ENCODE measurements at places on chromosomes 2 and 18.

DNA sequence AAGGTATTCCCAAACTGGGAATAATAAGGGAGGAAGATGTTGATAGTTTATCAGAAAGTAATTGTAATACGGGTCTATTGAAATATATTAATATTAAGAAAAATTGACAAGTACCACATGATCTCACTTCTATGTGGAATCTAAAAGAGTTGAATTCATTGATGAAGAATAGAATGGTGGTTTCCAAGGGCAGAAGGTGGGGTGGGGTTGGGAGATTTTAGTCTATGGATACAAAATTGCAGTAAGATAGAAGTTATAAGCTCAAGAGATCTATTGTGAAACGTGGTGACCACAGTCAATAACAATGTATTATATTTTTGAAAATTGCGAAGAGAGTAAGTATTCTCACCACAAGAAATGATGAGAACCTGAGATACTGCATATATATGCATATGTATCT, 38.9 kb downstream of the COL3A1 start:
- DNase-seq = no peak

DNA sequence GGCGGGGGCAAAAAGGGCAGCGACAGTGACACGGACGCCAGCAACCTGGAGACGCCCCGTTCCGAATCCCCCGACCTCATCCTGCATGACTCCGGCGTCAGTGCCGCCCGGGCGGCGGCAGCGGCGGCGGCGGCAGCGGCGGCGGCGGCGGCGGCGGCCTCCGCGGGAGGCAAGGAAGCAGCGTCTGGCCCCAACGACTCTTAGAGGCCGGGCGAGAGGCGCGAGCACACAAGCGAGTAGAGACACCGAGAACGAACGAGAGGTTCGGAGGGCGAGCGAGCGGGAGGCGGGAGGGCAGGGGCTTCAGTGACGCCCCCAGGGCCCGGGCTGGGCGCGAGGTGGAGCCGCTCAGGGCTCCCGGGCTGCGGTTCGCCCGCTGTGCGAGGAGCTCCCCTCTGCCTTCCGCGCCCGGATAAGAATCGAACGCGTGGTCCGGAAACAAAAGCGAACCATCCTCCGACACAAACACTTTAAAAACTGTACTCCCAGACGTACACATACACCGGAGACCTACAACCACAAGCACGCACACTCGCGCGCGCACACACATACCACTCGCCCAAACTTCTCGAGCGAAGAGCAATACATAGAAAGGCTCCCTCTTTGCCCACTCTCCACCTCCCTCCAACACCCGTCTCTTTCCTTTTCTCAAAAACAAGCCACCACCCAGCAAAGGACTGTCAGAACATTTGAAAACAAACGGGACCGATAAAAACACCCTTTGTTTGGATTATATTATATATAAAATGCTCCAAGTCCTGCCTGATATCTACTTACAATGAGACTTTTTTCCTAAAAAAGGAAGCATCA, 2.8 kb downstream of the SP9 start:
- DNase-seq = no peak

GRCh38 chr2:99729104-99730025, 239.5 kb upstream of the REV1 start:
- no peak for DNase-seq

DNA sequence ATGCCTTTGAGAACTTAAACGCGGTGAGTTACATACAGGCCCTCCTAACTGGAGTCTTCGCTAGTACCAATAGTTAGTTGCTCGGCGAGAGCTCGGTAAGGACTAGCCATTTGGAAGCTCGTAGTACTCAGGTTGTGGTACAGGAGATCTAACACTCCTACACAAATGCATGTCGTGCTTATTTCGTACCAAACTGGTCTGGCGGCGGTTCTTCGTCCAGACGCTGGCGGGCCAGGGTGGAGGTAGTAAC, 346 bp upstream of the VRK2 start:
- no peak for DNase-seq

GRCh38 chr18:11324510-11324909, 175.1 kb upstream of the PIEZO2 start:
- DNase-seq = no peak

GRCh38 chr2:228474466-228474865, 293.0 kb upstream of the SPHKAP start:
- no peak for DNase-seq

GRCh38 chr2:71275939-71276310, 49.0 kb upstream of the PAIP2B start:
- DNase-seq = no peak

All from cortex of kidney (tissue), 1 donor.